ENCODE measurements at places on chromosomes 11 and 22.

DNA sequence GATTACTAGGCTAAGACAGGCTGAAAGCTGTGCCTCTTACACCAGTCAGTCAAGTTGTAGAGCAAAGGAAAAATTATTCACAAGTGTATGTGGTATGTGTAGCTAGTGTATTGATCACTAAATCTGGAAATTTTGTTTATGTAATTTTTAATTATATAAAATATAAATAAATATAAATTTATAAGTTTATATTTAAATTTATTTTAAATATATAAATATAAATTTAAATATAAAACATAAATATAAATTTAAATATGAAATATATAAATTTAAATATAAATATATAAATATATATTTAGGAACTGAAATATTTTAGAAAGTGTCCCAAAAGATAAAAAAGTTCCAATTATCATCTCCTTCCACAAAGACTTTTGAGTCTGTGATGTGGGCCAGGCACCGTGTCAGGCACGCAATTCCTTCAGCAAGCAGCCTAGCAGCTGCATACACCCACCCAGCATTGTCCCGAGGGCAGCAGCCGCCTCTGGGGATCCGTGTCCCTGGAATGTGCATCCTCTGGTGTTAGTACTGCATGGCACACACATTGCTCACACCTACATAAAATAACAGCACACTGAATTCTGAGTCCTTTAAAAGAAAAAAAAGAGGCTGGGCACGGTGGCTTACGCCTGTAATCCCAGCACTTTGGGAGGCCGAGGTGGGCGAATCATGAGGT is 1098.0 kb downstream of the BRD1 start:
- no peak for DNase-seq

DNA sequence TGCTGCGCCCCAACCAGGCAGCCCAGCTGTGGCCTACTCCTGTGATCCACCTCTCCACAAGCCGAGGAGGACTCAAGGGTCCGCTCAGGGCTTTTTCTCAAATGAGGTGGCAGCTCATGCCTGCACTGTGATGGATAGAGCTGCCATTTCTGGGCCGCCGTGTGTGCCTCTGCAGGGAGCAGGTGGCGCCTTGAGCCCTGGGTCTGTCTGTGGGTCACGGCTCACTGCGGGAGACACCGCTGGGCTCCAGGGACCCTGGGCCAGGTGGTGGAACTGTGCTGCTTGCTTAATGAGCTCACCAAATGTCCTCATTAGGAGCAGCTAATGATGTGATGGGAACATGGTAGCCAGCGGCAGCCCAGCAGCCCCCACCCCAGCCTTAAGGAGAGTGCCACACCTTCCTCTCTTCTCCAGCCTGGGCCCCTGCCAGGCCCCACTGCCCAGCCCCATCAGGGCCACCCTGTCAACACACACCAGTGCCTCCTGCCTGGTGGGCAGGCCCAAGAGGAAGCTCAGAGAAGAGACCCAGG is 50.8 kb downstream of the DHCR7 start:
- no peak for DNase-seq

GRCh38 chr11:19225581-19225980 is 15.2 kb downstream of the E2F8 start:
- DNase-seq: no peak

GRCh38 chr11:76512851-76513653 is 68.2 kb downstream of the EMSY start:
- DNase-seq: no peak

DNA sequence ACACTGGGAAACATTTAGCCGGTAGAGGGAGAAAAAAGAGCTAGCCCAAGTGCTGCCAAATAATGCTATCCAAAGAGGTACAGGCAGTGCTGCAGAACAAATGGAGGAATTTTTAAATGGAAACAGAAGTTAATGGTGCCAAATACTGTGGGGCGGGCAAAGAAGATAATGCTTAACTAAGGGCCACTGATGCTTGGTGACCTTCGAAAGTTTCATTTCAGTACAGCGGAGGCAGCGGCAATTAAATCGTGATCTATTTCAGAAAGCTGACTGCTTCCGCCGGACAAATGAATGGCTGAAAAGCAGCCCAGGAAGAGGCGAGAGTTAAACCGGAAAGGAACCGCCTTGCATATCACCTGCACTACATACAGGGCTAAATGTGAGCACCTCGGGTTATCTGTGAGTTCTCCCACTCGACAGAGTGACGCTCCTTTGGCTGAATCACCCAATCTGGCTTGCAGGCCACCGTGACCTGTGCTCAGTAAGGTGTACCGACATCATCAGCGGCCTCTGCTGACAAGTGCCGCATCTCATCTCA is 42.1 kb downstream of the CADM1 start:
- no peak for DNase-seq

DNA sequence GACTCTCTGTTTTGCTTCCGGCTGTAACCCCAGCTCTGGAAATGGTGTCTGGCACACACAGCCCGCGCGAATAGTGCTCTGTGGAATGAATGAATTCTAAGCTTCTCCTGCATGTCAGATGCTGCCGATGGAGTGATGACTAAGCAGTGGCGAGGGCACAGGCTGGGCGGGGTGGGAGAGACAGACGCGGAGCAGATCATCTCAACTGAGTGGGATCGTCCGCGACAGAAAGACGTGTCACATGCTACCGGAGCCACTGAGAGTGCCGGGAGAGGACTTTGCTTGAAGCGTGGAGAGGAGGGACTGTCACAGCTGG is 334.5 kb downstream of the CTTN start:
- DNase-seq: no peak

DNA sequence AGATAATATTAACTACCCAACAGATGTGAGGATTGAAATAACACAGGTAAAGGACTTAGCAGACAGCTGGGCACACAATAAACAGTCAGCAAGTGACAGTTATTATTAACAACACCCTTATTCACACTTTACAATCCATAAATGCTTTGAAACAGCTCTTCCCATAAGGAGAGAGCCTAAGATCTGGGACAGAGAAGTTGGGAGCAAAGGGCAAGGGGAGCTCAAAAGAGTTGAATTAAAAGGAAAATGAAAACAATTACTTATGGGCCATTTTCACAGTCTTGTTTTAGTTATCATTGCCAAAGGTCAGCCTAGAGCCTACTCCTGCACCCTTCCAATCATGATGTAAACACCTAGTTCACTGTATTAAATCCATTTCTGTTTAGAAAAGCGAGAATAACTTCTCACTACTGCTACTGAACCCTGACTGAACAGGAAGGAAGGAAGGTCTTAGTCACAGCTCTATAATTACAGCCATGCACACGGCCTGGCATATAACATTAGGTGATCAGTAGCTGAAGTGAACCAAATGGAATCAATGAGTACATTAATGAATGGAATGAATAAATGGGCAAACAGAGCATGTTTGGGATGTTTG is 111.3 kb downstream of the PLEKHA7 start:
- peak; percentile 29 for DNase-seq
